ENCODE measurements at places on chromosomes 13 and 19. TPM values are rescaled to one million over a fixed set of nuclear protein-coding genes. Genes with fewer than 3 reads are reported as not detected.
A peak's percentile ranks its signal among the peaks of the same experiment; 100 is the strongest.

PRODH2 gene
- not detected for total RNA-seq

NRTN gene
- not detected for total RNA-seq

TBXA2R gene
- total RNA-seq = 0.64 TPM

AKAP11 gene
- 28.5 TPM for total RNA-seq

OR10H1 gene
- not detected for total RNA-seq

XRCC1 gene
- 46.6 TPM for total RNA-seq

PSG3 gene
- total RNA-seq = not detected

TLE2 gene
- total RNA-seq = 2.4 TPM

TRIM13 gene
- total RNA-seq = 18.2 TPM

SIGLEC11 gene
- total RNA-seq = not detected

ZIC2 gene
- not detected for total RNA-seq

FGF21 gene
- not detected for total RNA-seq

RANBP3 gene
- total RNA-seq = 81.2 TPM

ZNF813 gene
- total RNA-seq = 5.7 TPM

CEACAM7 gene
- not detected for total RNA-seq

DNA sequence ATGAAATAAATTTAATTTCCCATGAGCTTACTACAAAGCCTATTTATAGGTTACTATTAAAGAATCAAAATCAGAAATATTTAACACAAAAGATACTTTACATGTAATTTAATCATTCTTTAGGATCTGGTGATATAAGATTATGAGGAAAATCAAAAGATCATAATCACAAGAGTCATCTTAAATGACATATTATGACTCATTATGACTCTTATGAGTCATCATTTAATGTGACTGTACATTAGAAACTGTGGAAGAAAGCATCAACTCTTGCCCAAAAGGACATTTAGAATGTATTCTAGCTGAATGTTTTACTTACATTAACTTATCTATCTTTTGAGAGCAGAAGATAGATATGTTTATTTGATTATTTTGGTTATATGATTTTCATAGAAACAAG lies 458.6 kb downstream of the DCT start:
- DNase-seq = peak; percentile 74

GRCh38 chr13:45101327-45102018 lies 18.8 kb upstream of the GTF2F2 start:
- DNase-seq = no peak

GRCh38 chr19:14391156-14391821 lies 10.0 kb downstream of the ADGRE5 start:
- no peak for DNase-seq

DNA sequence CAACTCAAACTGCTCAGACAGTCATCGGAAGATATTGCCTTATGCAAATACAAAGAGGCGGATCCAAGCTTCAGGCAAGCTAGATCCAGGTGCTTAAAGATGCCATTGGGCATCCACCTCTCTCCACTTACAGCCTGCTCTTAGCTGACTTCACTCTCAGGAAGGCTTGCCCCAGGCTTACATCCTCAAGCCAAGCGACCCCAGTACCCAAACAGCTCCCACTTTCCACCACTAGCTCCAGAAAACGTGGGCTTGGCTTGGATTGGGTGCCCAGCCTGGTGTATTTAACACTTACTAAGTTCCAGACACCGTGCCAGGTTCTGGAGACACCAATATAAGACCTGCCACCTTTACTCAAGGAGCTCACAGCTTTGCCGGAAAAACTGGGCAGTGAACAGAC lies 142.1 kb upstream of the VSTM2B start:
- no peak for DNase-seq

DNA sequence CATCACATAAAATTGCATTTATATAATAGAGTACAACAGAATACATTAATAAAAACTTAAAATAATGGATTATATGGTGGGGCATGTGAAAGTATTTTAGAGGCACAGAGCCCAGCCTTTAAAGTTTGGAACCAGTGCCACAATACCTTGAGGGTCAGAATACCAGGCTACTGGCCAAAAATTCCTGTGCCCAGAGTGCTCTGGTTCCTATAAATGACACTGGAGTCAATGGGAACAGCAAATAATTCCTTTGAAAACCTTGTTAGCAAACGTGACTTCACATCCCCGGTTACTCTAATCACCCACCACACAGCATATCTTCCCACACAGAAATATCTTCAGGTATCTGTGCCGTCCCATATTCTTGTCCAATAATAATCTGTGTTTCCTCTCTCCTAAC lies 1242.6 kb downstream of the DIAPH3 start:
- DNase-seq = no peak

DNA sequence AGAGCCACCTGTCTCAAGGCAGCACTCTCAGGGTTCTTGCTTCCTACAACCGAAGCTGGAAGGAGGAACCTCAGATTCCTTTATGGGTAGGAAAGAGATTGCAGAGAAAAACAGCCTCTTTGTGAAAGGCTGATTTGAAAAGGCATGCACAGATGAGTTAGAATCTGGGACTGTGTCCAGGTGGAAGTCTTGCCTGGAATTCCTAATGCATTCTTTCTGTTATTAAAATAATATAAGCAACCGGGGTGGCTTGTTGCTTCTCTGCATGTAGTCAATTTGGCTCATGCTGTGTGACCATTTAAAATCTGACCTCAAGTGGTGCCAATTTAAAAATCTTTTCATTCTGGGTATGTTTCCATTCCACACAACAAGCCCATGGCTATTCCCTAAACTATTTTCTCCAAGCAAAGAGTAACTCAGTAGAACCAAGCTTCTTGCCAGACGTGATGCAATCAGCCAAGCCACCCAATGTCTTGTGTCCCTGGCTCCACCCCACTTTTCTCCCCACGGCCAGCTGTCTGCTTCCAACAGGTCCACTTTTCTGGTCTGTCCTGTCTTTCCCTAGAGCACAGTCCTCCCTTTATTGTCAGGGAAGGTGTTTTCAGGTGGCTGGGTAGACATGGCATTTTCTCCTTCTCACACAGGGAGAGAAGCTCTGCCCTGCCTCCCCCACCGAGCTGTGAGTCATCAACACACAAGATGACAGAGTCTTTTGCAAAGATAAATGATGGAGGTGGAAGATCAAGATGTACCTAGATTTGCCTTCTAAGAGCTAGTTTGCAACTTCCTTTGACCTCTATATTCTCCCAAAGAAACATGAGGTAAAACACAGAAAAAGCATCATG lies 394.3 kb downstream of the FOXO1 start:
- peak; percentile 41 for DNase-seq

DNA sequence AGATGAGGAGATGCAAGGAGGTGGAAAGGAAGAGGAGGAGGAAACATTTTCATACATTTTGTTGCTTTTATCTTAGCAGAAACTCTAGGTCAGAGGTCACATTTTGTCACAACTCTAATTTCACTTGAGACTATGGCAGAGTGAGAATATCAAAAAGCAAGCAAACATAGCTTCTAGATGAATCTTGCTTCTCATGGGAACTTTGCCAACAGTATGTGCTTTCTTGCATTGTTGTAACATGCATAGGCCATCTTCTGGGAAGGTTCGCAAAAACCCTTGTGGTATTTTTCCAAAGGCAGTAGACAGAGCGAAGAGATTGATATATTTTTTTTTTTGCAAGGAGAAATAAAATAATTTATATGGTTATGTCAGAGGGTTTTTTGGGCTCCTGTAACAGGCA lies 291.3 kb downstream of the MTUS2 start:
- peak; percentile 46 for DNase-seq

DNA sequence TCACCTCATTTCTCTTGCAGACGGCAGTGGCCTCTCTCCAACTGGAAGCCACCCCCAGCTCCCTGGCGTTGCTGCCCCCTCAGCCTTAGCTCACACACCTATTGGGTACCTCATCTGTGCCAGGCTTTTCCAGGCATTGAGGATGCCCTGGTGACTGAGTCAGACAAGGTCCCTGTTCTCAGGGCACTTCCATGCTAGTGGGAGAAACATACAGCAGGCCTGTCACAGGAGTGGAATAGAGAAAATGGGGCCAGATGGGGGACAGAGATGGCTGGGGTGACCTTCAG lies 33.9 kb downstream of the CAPN12 start:
- no peak for DNase-seq

GRCh38 chr13:59658738-59659330 lies 504.9 kb downstream of the DIAPH3 start:
- peak; percentile 12 for DNase-seq

DNA sequence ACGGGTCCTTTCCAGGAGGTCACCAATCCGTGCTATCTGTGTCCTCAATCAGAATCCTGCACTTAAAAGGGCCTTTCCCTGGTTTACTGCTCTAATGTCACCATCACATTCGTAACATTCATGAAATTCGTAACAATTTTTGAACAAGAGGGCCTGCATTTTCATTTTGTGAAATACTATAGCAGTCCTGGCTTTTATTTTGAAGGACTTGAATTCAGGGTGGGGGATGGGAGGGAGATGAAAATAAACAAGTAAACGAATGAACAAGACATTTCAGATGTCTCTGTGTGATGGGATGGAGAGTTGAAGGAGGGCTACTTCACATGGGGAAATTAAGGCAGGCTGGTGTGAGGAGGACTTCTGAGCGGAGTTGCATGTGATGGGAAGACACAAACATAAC lies 281.0 kb downstream of the TSHZ3 start:
- DNase-seq = no peak

DNA sequence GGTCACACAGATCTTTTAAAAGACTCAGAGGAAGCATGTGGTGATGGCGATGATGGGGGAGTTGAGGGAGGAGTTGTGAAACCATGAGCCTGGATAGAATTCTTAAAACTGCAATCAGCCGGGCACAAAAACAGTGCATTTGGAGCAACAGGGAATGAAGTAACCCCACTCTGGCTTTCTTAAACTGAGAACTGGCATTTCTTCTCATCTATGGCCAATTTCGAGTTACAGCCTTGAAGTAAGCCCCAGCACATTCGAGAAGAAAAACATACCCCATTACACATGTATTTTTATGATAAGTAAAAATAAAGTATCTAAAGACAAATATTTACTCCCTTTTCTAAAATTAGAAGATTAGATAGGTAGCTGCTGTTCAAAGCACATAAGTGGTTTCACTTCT lies 70.1 kb downstream of the DCLK1 start:
- DNase-seq = no peak

DNA sequence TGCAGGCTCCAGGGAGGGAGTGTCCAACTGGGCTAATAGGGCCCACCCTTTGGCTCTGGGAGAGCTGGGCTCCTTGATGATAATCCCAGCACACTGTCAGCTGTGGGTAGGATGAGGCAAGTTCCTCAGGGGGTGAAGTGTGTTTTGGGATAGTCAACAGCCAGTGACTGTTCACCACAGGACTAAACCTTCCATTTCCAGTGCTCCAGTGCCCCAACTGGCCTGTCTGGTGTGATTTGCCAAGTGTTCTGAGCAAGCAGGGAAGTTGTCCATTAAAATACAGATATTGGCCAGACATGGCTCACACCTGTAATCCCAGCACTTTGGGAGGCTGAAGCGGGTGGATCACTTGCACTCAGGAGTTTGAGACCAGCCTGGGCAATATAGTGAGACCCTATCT lies 150.9 kb downstream of the TM9SF2 start:
- no peak for DNase-seq

- DNase-seq = no peak
Measured at GRCh38 chr13:100725472-100725871, 50.9 kb upstream of the TMTC4 start.

DNA sequence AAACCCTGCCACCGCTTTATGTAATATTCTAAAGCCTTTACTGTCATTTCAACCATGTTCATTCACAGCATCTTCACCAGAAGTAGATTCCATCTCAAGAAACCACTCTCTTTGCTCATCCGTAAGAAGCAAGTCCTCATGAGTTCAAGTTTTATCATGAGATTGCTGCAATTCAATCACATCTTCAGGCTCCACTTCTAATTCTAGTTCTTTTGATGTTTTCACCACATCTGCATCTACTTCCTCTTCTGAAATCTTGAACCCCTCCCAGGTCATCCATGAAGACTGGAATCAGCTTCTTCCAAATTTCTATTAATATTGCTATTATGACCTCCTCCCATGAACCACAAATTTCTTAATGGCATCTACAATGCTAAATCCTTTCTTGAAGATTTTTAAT lies 83.9 kb downstream of the FOXO1 start:
- no peak for DNase-seq

Data from LHCN-M2 (cell line).